Hepatocyte (in vitro differentiated cells): ENCODE measurements at places on chromosomes 5 and 9. TPM values are rescaled to one million over a fixed set of nuclear protein-coding genes. Genes with fewer than 3 reads are reported as not detected.
A peak's percentile ranks its signal among the peaks of the same experiment; 100 is the strongest.

The CDH9 gene
- 0.53 and 2.2 TPM in 2 replicates for total RNA-seq

The SHC3 gene
- total RNA-seq: 1.4 and 1.8 TPM in 2 replicates

The AP3S1 gene
- total RNA-seq: 122 and 362 TPM in 2 replicates

The CFAP77 gene
- 0.44 and 0.70 TPM in 2 replicates for total RNA-seq

DNA sequence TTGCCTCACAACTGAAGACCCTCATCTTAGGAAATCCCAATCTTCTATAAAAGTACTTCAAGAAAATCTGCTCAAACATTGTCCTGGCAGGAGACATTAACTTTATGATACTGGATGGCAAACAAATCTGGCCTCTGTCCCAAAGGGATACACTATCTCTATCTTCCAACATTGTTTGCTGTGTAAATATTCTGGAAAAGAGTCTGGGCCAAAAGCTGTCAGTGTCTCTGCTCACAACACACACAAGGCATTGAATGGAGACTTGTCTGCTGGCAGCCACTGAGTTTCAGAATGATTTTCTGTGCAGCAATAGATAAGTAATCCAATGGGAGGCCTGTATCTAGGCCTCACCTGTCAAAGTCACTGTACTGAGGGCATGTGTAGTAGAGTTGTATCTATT, 471.1 kb downstream of the DMAC1 start:
- peak; percentile 20 for DNase-seq

- peak; percentile 49 for DNase-seq
Observed at GRCh38 chr5:59840200-59840601, 53.3 kb downstream of the PDE4D start.

DNA sequence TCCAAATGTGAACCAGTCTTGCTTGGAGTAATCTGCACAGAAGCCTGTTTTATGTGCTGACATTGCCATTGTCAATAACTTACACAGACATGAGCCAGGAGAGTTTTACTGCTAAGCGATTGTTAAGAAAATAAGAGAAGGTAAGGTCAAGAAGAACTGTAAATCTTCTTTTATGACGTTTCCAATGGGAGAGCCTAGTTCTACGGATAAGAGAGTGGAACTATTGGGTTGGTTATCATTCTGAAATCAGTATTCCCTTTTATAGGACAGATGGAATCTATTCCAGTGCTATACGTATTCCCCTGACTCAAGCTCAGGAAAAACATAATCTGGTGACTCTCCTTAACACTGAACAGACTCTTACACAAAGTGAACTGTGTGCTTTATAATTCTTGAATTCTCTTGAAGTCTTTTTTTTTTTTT, 137.9 kb upstream of the OTULINL start:
- no peak for DNase-seq

DNA sequence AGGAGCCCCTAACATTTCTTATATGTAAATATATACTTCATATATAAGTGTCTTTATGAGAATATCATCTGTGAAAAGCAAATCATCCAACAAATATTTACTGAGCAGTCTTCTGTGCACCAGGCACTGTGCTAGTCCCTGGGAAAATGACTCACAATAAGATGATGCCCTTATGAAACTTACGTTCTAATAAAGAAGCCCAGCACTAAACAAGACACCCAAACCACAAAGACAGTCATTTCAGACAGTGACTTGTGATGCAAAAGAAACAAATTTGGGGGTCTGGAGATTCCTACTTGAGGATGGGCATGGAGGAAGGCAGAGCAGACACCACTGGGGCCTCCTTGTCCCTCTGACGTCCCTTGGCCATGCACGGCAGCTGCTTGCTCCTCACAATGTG, 30.6 kb upstream of the PPP1R2B start:
- no peak for DNase-seq

GRCh38 chr5:133247881-133248624, 196.2 kb downstream of the HSPA4 start:
- DNase-seq: peak; percentile 62

GRCh38 chr5:141439411-141440141, 9.3 kb downstream of the PCDHGA12 start:
- no peak for DNase-seq

DNA sequence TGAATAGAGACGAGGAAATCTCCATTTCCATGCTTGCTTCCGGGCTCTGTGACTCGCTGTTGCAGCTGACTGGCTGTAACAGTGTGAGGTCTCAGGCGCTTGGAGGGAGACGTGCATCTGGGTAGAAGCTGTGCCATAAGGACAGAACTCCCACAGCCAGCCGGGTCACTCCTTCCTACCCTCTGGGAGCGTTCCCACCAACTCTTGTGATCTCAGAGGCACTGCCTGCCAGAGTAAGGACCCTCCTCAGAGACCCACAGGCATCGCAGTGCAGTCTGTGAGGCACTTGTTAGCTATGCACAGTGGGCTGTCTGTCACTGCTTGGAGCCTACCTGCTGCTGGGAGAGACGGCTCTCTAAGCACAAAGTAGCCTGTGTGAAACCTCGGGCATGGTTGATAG, 203.4 kb upstream of the SEMA6A start:
- DNase-seq: no peak

GRCh38 chr5:83222906-83223305, 145.6 kb downstream of the XRCC4 start:
- no peak for DNase-seq

DNA sequence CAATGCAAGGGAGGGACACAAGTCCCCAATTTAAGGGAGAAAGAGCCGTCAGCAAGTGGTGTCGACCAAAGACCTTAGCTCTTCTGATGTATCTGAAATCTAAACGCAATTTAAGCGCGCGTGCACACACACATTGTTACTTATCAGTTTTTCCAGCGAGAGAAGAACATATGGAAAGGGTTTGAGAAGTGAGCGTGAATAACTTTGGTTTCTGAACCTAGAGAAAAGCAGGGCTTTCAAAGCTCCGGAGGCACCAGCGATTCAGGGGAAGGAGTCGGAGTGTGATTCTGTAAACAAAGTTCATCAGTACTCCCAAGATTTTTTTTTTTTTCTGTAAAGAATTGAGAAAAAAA, 191.8 kb downstream of the MEF2C start:
- DNase-seq: no peak

GRCh38 chr5:155905364-155905763, 421.6 kb upstream of the SGCD start:
- DNase-seq: no peak
